Placental pericyte (primary cell): ENCODE measurements at places on chromosomes 1 and 21. TPM values are rescaled to one million over a fixed set of nuclear protein-coding genes. Genes with fewer than 3 reads are reported as not detected.

HPDL gene
- total RNA-seq = 0.86 TPM in 1 of 2 replicates, not detected in the other

MAN1A2 gene
- total RNA-seq = 63.9 and 78.3 TPM in 2 replicates

MCM3AP gene
- total RNA-seq = 90.9 and 104 TPM in 2 replicates

CFHR1 gene
- not detected in 2 replicates for total RNA-seq

CELA3B gene
- total RNA-seq = not detected in 2 replicates

FAM167B gene
- 0.88 and 1.0 TPM in 2 replicates for total RNA-seq

FTCD gene
- total RNA-seq = not detected in 2 replicates

TIAM1 gene
- total RNA-seq = 1.7 TPM in 1 of 2 replicates, not detected in the other

SLC2A5 gene
- total RNA-seq = 0.86 and 2.6 TPM in 2 replicates
